ENCODE measurements at places on chromosomes 7 and 10.

DNA sequence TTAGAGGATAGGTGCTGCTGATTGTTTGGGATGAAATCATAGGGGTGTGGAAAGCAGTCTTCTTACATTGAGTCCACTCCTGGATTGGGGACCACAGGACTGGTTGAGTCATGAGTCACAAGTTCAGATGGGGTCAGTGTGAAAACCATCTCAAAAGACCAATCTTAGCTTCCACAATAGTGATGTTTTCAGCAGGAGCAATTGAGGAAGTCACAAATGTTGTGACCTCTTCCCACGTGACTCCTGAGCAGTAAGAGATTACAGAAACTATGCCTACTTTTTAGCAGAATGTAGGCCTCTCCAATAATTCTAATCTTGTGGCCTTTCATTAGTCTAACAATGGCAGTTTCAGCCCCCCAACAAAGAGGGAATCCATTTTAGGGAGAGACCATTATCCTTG is 256.9 kb upstream of the CDC14C start:
- no peak for DNase-seq

- DNase-seq: no peak
Measured at GRCh38 chr7:70266186-70266585, 667.9 kb downstream of the AUTS2 start.

GRCh38 chr7:67309764-67310549 is 313.3 kb downstream of the TYW1 start:
- DNase-seq: no peak

DNA sequence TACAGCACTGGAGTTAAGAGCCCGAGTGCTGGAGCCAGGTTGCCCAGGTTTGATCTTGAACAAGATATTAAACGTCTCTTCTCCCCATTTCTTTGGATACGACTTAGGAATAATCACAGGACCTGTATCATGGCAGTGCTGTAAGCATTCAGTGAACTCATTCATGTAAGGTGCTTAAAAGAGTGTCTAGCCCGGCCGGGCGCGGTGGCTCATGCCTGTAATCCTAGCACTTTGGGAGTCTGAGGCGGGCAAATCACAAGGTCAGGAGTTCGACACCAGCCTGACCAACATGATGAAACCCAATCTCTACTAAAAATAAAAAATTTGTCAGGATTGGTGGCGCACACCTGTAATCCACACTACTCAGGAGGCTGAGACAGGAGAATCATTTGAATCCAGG is 40.8 kb downstream of the CHST15 start:
- no peak for DNase-seq

DNA sequence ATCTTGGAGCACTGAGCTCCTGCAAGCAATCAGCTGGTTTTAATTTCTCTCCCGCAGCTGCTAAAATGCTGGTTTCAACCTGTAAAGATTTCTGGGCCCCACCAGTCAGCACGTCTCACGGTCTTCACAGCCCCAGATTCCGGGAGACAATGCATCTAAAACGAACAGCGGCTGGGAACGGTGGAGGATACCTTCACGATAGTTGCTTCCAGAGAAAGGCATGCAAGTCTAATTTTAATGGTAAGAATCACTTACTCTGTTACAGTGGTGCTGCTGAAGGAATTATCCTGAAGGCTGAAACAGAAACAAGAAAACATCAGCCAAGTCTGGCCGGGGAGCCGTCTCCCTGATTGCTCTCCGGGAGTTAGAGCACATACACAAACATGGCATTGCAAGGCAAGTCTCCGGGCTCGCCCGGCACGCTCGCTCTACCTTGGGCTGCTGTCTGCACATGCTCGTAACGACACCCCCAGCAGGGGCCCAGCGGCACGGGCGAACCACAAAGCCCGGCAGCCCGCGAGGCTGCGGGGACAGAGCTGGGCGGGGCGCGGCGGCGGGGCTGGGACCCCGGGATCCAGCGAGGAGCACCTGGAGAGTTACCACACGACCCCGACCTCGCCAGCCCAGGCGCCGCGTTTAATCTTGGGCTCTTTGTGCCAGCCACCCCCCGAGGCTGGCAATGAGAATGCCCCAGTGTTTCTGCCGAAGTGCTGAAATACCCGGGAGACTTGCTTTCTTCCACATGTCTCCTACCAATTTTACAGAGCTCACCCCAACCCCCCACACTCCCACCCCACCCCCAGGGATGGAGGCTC is at the start of gene FAM13C:
FAM13C (minus strand) TSS at position 406 of the 815 bp plus-strand sequence; CDS start at position 317, 89 bp downstream.
- DNase-seq: no peak

DNA sequence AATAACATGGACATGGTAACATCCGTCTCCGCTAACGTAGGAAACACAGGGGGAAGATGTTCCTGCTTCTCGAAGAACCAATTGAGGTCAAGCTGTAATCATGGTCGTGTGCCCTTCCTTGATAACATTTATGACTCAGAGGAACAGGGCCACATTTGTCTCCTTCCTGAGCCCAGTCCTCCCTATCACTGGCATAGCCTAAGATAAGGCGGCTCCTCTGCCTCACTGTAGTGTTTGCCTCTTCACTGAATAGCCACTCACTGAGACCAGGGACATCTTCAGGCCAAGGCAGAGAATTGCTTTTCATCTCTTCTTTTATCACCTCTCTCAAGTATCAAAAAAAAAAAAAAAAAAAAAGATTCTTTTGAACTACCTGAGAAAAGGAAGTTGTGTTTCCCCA is 5.4 kb upstream of the GRM8 start:
- DNase-seq: no peak

GRCh38 chr10:78045856-78046255 is 12.2 kb downstream of the RPS24 start:
- no peak for DNase-seq

DNA sequence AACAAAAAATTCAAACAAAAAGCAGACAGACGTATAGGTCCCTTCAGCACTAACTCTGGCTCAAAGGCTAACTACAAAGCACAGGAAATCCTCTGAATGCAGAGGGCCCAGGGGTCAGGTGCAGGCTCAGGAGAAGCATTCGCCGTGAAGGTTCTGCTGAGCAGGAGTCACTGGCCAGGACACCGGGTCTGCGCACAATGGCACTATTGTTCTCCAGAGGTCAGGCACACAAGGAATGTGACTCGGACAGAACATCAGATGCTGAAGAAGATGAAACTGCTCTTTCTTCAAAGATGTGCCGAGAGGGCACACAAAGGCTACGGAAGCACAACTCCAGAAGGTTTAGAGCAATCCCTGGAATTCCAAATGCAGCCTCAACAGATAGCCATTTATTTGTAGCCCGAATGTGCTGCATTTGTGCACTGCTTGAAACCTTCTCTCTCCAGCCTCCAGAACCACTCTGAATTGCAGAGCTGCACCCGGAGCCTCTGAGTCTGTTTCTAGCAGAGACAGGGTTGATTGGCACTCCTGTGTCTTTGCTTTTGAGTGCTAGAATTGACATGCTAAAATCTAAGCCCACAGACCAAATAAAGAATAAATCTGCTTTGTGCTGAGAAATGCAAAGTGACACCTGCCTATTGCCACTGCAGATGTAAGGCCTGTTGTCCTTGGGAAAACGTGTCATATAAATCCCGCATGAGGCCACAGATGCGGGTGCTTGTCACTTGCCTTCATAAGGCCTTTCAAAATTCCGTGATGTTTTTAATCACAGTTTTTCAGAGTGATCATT is 85.4 kb upstream of the AFAP1L2 start:
- no peak for DNase-seq

GRCh38 chr7:33640741-33641140 is 264.6 kb upstream of the BMPER start:
- DNase-seq: no peak

- DNase-seq: no peak
Measured at GRCh38 chr7:18315241-18315640, 180.3 kb upstream of the HDAC9 start.

DNA sequence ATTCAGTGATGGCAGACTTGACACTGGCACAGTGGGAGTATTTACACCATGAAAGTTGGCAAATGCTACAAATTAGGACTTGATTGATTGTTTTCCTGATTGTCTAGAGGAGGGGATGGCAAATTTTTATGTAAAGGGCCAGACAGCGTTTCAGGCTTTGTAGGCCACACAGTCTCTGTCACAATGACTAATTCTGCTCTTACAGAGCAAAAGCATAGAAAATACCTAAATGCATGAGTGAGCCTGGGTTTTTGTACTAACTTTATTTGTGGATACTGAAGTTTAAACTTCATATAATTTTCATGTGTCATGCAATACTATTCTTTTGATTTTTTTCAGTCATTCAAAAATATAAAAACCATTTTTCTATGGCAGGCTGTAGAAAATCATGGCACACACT is 9.0 kb upstream of the ARMS2 start:
- DNase-seq: no peak

DNA sequence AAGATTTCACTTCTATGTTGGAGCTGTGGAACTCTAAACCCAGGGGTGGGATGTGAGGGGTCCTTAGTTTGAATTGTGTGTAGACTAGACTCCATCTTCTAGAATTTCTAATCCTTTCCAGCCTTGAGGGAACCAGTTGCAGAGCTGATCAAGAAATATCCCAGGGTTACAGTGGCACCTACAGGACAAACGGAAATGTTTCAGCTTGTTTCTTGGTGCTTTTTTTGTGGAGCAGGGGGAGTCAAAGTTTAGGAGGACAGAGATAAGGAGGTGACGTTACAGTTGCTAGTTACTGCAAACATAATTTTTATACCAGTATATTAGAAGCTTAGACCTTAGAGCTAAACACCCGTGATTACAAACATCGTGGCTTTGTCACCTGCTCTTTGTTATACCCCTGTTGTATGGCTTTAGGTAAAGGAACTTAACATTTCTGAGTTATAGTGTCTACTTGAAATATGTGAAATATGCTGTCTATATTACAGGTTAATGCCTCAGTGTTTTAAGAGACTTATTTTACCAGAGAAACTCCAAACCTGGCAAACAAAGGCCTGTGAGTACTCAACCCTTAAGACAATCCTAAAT is 84.5 kb upstream of the DYNC1I1 start:
- no peak for DNase-seq

GRCh38 chr7:14170872-14171271 is 181.4 kb upstream of the ETV1 start:
- no peak for DNase-seq

GRCh38 chr10:33335801-33336581 is 1.5 kb upstream of the NRP1 start:
- no peak for DNase-seq

DNA sequence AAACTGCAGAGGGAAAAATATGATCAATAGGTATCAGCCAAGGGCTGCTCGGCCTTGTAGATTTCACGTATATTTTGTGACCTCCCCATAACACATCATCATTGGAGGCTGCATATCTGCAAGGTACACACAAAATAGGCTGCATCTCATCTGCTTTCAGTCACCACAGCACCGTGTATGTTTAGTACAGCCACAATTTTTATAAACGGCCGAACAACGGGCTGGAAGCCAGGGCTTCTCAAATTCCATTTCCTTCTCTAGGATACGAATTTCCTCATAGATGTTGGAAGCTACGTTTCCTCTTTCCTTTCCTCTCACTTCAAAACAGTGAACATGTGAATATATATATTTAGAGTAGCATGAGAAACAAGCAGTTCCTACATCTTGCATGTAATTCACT is 20.2 kb upstream of the FOXK1 start:
- DNase-seq: no peak

DNA sequence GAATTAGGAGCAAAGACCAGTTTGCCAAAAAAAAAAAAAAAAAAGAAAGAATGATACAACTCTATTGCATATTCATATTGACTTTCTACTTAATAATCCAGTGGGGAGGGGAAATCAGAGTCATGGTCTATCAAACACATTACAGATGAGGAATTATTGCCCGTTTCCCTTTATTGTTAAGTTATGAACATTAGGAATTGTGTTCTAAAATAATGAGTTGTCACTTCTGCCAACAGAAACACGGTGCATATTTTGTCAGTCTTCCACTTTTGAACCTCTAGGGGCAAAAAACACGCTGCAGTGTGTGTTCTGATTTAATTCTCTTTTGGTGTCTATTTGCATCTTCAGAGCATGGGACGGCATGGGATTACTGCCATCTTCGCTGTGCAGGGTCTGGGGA is 115.7 kb upstream of the RHOBTB1 start:
- DNase-seq: no peak

DNA sequence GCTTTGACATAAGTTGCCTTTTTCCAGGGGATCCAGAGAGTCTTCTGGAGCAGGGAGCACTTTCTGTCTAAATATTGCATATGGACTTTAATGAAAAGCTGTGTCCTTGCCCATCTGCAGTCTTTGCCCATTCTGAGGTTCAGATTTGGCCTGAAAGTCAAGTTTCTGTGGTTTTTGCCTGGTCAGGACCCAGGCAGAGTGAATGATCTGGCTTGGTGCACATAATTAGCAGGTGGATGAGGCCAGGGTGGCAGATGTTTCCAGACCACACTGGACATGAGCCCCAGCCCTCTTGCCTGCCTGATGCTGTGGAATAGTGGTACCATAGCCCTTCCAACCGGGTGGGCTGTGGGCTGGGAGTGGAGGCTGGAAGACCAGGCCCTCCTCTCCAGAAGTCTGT is 11.0 kb downstream of the HECW1 start:
- no peak for DNase-seq

DNA sequence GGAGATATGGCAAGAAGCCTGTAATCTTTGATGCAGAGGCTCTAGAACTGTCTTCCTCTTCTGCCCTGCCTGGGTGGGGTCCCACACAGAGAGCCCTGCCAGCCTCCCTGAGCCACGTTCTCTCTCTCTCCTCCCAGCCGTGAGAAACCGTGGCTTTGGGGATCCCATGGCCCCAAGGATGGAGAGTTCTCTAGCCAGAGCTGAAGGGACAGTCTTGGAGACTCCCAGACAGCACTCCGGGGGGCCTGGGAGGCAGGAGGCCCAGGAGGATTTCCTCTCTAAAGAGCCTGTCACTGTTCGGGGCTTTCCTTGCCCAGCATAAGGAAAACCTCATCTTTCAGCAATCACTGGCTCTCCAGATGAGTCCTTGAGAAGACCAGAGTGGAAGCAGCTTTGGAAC is 227.1 kb downstream of the ARHGAP12 start:
- no peak for DNase-seq

- DNase-seq: no peak
Measured at GRCh38 chr7:81783818-81784217, 14.0 kb upstream of the HGF start.

- DNase-seq: no peak
Measured at GRCh38 chr7:74173074-74173473, 1.1 kb upstream of the EIF4H start.

DNA sequence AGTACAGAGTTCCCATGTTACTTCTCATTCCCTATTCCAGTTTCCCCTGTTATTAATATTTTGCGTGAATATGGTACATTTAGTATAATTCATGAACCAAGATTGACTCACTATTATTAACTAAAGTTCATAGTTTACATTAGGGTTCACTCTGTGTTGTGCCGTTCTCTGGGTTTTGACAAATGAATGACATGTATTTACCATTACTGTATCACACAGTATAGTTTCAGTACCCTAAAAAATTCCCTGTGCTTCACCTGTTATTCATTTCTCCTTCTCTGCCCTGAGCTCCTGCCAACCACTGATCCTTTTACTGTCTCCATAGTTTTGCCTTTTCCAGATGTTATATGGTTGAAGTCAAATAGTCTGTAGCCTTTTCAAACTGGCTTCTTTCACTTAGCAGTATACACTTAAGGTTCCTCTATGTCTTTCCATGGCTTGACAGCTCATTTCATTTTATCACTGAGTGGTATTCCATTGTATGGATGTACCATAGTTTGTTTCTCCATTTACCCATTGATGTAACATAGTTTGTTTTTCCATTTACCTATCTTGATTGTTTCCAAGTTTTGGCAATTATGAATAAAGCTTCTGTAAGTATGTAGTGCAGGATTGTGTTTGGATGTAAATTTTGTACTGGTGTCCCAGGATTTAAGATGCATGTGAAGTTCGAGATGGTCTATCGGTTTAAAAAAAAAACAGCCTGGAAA is 58.8 kb downstream of the CDK14 start:
- DNase-seq: no peak
